ENCODE measurements at places on chromosomes 5 and 9. TPM values are rescaled to one million over a fixed set of nuclear protein-coding genes. Genes with fewer than 3 reads are reported as not detected.

DNA sequence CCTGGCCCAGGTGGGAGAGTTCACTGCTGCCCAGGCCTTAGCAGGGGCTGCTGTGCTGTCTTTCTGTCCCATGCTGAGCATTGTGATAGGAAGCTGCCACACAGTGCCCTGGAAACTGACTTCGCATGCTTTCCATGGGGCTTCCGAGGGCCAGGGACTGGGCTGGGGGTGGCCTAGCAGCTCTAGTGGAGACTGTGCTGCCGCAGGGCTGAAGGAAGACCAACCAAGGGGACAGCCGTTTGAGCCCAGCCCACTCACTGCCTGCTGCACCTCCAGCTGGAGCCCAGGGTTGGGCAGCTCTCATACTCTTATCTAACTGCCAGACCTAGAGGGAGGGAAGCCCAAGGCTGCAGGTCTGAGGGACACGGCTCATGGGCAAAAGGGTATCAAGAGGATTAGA, 79.2 kb downstream of the RGS3 start:
- DNase-seq, result no peak

- DNase-seq, result no peak
These were observed 632 bp downstream of the COQ4 start for GRCh38 chr9:128323212-128323730.

DNA sequence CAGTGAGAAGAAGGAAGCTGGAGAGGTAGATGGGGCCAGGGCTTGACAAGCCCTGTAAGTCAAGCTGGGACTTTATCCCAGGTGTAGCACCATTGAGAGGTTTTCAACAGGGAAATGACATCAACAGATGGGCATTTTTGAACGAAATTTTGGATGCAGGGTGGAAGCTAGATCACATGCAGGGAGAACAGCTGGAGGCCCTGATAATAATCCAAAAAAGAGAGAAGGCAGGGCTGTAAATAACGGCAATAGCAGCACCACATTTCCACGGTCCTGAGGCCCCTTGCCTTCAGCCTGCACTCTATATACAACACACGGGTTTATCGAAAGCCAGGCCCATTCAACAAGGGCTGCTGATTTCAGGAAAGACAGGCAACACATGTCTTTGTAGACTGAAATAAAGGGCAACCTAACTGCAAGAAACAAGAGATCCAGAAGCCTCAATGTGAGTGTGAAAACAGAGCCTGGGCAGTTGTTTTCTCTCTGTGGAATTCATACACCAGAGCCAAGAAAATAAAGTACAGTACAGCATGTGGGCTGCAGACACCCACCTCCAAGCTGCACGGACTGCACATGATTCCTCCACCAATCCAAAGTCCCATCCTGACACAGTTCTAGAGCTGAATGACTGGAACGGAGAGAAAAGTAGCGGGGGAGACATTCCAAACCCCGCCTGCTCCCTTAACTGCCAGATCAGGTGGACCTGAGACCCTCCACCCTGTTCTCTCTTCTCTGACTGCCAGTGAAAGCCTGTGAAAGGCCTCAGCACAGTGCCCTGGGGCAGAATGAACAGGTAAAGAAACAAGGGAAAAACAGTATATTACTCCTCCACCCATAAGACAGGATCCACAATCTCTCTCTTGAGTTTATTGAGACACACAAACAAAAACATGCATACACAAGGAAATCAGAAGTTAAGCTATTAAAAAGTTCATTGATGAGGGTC, 36.3 kb downstream of the KLHL3 start:
- no peak for DNase-seq

DNA sequence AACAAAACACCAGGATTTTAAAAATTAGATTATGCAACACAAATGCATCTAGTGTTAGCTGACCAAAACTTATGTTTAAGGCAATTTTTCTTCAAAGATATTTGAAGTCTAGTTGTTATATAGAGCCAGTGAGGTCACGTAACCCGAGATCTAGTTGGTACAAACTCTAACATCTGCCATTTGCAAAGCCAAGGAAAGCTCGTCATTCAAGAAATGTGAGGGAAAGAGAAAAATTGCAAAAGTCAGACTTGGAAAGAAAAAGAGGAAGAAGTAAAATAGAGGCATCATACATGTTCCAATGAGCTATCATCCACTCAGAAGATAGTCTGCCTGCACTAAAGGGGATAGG, 293.4 kb upstream of the PUM3 start:
- no peak for DNase-seq

GAS1 gene
- total RNA-seq, result 0.07 TPM

Data from HCT116 (cell line).